ENCODE measurements at places on chromosomes 16 and 17. TPM values are rescaled to one million over a fixed set of nuclear protein-coding genes. Genes with fewer than 3 reads are reported as not detected.

GRCh38 chr17:18117982-18118975 is 9.7 kb downstream of the MYO15A start:
- H3K27ac ChIP-seq = no peak overlapping the region
- H3K27me3 ChIP-seq = no peaks in the 10 kb centered on the region
- no peak for DNase-seq
- no peak overlapping the region for H3K4me3 ChIP-seq

DNA sequence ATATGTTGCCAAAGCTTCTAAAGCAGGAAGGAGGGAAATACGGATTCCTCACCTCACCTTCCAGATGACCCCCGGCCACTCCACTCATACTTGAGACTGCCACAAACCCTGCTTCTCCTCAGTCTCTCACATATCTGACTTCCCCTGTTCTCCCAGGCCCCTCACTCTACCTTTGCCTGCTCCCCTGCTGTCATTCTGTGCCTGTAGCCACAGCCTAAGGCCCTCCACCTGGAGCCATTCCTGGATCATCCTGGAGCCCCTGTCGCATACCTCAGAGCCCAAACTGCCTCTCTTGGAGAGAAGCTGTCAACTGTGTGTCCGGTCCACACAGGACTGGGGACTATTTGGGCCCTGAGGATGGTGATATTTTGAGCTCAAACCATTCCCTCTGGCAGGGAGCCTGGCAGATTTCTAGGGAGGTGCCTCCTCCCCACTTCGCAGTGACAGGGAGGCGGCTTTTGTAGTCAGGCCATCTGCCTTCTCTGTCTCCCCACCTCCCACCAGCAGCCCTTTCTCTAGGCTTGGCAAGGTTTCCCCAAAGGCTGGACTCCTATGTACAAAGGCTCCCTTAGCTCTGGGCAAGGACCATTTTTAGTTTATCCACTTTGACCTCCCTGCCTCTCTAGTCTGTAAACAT is 2.3 kb upstream of the MED24 start:
- H3K36me3 ChIP-seq = no peaks in the 10 kb centered on the region
- H3K27ac ChIP-seq = no peak overlapping the region
- DNase-seq = no peak
- H3K4me3 ChIP-seq = no peak overlapping the region
- peaks cover 22% of the 10 kb centered on the region for H3K4me1 ChIP-seq

The WFDC1 gene
- polyA plus RNA-seq = 6.6 TPM

The KRT39 gene
- not detected for polyA plus RNA-seq

The CDR2 gene
- polyA plus RNA-seq = 22.7 TPM

GRCh38 chr17:31918701-31919128 is 17.2 kb upstream of the UTP6 start:
- peaks cover 29% of the 10 kb centered on the region for H3K27me3 ChIP-seq
- no peaks in the 10 kb centered on the region for H3K36me3 ChIP-seq
- DNase-seq = no peak
- peaks cover 7% of the 10 kb centered on the region for H3K4me1 ChIP-seq
